Left renal pelvis (tissue), 4 donors: ENCODE measurements at places on chromosomes 6 and 20. TPM values are rescaled to one million over a fixed set of nuclear protein-coding genes. Genes with fewer than 3 reads are reported as not detected.

- no peak for DNase-seq
Measured at GRCh38 chr6:4380881-4381281, 245.5 kb upstream of the ECI2 start.

- no peak for DNase-seq
Measured at GRCh38 chr6:150119173-150119572, 23.7 kb upstream of the PPP1R14C start.

GRCh38 chr6:119022796-119023195 is 55.7 kb downstream of the FAM184A start:
- no peak for DNase-seq

DNA sequence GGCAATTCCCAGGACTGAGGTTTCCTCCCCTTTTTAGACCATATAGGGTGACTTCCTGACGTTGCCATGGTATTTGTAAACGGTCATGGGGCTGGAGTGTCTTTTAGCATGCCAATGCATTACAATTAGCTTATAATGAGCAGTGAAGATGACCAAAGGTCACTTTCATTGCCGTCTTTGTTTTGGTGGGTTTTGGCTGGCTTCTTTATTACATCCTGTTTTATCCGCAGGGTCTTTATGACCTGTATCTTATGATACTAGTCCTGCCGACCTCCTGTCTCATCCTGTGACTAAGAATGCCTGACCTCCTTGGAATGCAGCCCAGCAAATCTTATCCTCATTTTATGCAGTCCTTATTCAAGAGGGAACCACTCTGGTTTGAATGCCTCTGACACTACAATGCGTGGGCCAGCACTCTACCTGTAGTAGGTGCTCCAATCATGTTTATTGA is 190.1 kb downstream of the KCNQ5 start:
- DNase-seq: no peak

BRD2 gene
- 339 TPM for polyA plus RNA-seq

SERINC1 gene
- 249 TPM for polyA plus RNA-seq
